ENCODE measurements at places on chromosomes 4 and X. TPM values are rescaled to one million over a fixed set of nuclear protein-coding genes. Genes with fewer than 3 reads are reported as not detected.

GRCh38 chr4:138188406-138189084, 53.6 kb downstream of the SLC7A11 start:
- H3K4me3 ChIP-seq, result no peak overlapping the region
- H3K27me3 ChIP-seq, result no peaks in the 10 kb centered on the region
- DNase-seq, result no peak
- no peaks in the 10 kb centered on the region for H3K36me3 ChIP-seq

DNA sequence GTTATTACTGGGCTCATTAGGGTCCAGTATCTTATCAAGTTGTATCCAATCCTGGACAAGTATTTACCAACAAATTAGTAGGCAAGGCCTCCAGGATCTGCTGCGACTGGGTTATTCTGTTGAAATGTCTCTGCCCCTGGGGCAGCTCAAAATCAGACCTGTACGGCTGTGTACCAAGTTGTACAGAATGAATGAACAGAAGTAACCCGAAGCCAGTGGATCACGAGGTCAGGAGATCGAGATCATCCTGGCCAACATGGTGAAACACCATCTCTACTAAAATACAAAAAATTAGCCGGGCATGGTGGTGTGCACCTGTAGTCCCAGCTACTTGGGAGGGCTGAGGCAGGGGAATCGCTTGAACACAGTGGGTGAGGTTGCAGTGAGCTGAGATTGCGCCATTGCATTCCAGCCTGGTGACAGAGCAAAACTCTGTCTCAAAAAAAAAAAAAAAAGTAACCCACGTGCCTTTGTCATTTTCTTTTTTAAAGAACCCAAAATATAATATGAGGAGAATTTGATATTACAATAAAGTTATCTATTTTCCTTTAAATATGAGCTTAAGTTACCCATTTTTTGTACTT, 127.3 kb downstream of the CBR4 start:
- no peak overlapping the region for H3K4me3 ChIP-seq
- peaks cover 39% of the 10 kb centered on the region for H3K27me3 ChIP-seq
- H3K36me3 ChIP-seq, result peaks cover 4% of the 10 kb centered on the region

The DCAF8L2 gene
- total RNA-seq, result not detected

DNA sequence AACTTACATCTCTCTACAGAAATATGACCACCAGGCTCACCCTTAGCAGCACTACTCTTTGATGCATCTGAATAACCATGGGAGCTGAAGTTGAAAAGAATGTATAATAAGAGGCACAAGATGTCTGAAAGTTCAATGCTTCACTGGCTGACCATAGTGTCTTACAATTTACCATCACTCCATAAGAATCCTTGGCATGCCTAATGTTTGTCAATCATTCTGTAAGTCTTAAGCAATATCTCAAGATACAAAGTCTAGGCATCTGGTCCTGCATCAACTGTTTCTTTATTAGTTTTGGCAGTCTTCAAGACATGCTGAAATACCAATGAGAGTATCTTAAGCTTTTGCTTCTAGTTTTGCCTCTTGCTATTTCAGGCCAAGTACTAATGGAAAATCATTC, 755.5 kb downstream of the STIM2 start:
- H3K36me3 ChIP-seq, result no peaks in the 10 kb centered on the region
- H3K27me3 ChIP-seq, result no peaks in the 10 kb centered on the region
- H3K4me3 ChIP-seq, result no peak overlapping the region
- H3K4me1 ChIP-seq, result no peaks in the 10 kb centered on the region

The TMEM150C gene
- total RNA-seq, result 0.07 TPM

- H3K27ac ChIP-seq, result no peak overlapping the region
- H3K27me3 ChIP-seq, result no peaks in the 10 kb centered on the region
- DNase-seq, result no peak
- no peak overlapping the region for H3K4me3 ChIP-seq
- H3K36me3 ChIP-seq, result no peaks in the 10 kb centered on the region
Measured at GRCh38 chr4:151729731-151730559, 30.9 kb downstream of the GATB start.

- H3K27me3 ChIP-seq, result peaks cover 12% of the 10 kb centered on the region
- DNase-seq, result no peak
- H3K27ac ChIP-seq, result no peak overlapping the region
- peak overlapping the region; percentile 1 for H3K4me3 ChIP-seq
- H3K36me3 ChIP-seq, result no peaks in the 10 kb centered on the region
Measured at GRCh38 chr4:3660086-3660927, 105.9 kb upstream of the ADRA2C start.

DNA sequence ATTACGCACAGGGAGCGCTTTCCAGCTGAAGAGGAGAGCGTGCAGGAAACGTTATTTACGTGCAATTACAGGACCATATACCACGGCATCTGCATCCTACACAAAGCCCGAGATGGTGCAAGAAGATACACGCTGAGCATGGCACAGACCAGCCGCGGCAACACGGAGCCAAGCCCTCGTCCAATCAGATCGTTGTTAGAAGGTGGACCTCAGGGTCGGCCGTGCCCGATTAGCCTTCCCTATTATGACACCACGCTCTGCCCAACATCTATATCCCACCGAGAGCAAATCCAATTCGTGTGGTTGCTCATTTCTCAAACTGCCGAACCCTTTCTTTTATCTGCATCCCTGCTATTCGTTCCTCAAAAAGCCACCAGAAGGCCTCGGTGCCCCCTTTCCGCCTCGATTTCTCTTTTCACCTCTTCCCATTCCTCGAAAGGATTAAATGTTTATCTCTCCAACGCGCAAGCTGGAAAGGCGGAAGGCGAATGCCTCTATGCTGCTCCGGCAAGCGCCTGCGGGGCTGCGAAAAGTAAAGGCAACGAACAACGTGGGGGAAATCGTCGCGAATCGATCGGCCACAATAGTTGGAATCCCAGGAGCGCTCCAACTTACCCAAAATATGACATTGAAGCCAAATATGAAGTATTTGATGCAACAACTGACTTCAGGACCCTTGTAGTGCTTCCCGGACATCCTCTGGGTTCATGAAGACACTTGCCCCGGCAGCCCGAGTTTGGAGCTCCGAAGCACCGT, 702 bp downstream of the TSPAN5 start:
- H3K27me3 ChIP-seq, result no peaks in the 10 kb centered on the region
- peak overlapping the region; percentile 96 for H3K4me3 ChIP-seq
- peaks cover 7% of the 10 kb centered on the region for H3K36me3 ChIP-seq
- H3K4me1 ChIP-seq, result peaks cover 82% of the 10 kb centered on the region
